Activated naive CD8-positive, alpha-beta T cell treated with anti-CD3 and anti-CD28 coated beads for 36 hours (primary cell): ENCODE measurements at places on chromosomes 2 and 18.
A peak's percentile ranks its signal among the peaks of the same experiment; 100 is the strongest.

DNA sequence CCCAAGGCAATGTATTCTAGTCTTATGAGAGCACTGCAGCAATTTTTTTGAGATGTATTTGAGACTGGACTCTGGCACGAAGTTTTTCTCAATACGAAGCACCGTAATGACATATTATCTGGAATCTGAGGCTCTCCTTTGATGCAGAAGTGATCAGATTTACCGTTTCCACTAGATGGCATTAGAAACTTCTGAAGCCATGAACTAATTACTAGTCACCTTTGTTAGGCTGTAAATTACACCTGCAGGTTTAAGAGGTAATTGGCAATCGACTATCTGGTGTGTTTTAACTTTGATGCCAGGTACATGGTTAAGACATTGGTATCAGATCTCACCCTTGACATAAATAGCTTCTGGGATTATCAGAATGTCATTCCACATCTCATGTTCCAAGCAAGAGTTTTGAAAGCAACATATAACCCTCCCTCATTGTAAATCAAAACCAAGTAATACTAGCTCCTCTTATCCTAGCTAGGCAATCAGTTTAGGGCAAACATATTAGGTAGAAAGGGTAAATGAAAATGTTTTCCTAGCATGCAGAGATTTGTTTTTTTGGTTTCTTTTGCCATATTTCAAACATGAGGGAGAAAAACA lies 254.6 kb upstream of the SPRED2 start:
- no peak for DNase-seq

GRCh38 chr2:71683666-71684065 lies 230.3 kb downstream of the DYSF start:
- no peak for DNase-seq

DNA sequence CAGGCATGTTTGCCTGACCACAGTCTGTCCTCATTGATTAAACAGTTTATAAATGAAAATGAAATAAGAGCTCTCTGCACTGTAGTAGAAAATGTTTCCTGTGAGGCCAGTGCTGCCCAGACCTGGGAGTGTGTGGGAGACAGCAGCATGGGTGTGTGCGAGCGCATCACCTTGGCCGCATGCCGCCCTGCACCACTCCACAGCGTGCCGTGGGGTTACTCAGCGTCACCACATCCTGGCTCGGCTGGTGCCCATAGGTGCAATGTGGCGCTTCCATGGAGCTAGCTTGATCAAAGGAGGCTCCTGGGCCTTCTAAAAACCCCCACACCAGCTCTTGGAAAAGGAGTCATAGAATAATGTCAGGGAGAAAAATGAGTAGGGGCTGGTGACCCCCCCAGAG lies 76.0 kb upstream of the EPC2 start:
- peak; percentile 18 for DNase-seq

GRCh38 chr2:102737431-102737830 lies 24.4 kb upstream of the TMEM182 start:
- DNase-seq = no peak

DNA sequence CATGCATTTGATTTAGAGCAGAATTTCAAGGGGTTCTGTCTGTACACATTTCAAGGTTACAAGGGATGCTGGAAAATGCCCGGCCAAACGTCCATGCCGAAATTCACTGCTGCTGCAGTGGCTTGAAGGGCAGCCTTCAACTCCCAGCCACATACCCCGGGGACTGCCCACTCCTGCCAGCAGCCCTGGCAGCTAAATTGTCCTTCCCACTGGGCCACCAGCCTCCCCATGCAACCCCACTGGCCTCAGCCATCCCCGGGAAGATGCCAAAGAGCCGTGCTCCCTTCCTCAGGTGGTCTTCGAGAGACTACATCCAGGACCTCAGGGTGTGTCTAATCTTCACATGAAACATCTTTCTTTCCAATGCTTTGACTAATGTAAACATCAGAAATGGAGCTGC lies 478.7 kb upstream of the MYT1L start:
- DNase-seq = no peak

- no peak for DNase-seq
Observed at GRCh38 chr2:100776445-100776844, 43.5 kb upstream of the NPAS2 start.

- no peak for DNase-seq
Observed at GRCh38 chr2:18413676-18414396, 146.6 kb downstream of the RDH14 start.

DNA sequence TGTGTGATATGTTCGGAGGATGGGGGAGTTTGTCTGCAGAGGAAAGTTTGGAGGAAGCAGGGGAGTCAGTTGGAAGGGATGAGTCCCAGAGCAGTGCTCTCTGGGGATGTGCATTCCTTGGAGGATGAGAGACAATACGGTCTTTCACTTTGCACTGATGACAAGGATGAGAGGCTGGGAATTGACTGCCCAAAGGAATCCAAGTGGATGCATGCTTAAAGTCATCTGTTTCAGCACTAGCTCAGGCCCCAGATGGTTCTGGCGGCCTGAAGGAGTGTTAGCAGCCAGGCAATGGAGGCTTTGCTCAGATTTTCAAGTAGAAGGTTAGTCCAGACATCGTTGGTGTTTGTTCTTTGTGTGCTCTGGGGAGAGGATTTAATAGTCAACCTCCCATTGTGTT lies 100.2 kb downstream of the CRIM1 start:
- no peak for DNase-seq

DNA sequence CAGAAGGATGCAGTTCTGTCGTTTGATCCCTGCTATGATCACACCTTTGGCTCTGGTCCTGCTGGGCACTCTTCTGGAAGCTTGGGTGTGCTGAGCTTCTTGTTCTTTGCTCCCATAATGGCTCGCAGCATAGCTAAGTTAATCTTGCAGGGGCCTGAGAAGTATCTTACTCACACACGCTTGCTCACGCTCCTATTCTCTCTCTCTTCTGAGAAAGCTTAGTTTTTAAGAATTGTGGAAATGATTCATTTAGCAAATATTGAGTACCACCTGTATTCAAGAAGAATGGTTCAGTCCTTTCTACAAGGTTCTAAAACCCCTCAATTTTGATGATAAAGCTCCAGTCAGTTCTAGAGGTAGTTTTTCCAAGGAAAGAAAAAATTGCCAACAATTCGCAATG lies 40.6 kb downstream of the XRCC5 start:
- no peak for DNase-seq

DNA sequence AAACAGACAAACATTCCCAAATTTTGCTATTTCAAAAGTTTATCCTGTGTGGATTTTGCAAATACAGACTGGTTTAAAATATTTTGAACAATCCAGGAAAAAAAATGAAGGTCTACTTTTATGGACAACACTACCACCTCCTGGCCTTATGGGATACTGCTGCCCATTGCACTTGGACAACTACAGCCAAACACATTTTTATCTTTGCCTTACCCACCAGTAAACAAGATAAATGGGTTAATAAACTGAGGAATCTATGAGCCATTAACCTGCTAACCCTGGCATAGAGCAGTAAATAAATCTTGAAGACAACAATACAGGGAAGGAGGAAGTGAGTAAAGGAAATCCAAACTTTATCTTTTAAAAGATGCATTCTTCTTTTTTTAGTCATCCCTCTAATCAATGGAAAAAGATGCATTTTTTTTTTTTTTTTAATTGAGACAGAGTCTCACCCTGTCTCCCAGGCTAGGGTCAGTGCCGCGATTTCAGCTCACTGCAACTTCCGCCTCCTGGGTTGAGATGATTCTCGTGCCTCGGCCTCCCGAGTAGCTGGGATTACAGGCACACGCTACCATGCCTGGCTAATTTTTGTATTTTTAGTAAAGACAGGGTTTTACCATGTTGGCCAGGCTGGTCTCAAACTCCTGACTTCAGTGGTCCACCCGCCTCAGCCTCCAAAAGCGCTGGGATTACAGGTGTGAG lies 2.1 kb upstream of the SPIRE1 start:
- peak; percentile 26 for DNase-seq

GRCh38 chr2:85861650-85862049 lies 27.1 kb downstream of the ST3GAL5 start:
- no peak for DNase-seq

DNA sequence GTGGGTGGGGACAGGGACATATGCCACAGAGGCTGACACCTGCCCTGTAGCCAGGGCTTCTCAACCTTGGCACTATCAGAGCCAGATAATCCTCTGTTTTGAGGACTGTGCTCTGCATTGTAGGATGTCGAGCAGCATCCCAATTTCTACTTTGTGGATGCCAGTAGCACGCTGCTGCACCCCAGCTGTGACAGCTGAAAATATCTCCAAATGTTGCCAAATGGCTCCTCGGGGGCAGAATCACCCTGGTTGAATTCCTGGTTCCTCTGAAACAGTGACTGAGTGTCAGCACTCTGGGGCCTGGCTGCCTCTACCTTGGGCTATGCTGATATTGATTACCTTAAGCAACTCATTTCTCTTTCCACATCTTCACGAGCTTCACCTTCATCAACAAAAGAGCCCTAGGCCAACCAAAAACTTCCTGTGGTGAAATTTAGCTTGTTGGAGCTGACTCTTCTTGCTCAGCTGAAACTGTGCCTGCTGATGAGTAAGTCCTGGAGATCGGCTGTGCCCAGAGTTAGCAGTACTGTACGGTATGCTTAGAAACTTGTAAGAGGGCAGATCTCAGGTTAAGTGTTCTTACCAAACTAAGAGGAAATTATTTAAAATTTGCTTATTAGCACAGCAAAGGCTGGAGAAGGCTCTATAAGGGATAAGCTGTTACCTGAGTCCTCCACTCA lies 138.1 kb downstream of the SEPTIN10 start:
- DNase-seq = no peak

- no peak for DNase-seq
Observed at GRCh38 chr2:143473820-143474219, 344.6 kb downstream of the ARHGAP15 start.

- DNase-seq = no peak
Observed at GRCh38 chr2:151198645-151199044, 63.0 kb downstream of the RBM43 start.

GRCh38 chr18:44741511-44741910 lies 60.8 kb downstream of the SETBP1 start:
- DNase-seq = no peak

DNA sequence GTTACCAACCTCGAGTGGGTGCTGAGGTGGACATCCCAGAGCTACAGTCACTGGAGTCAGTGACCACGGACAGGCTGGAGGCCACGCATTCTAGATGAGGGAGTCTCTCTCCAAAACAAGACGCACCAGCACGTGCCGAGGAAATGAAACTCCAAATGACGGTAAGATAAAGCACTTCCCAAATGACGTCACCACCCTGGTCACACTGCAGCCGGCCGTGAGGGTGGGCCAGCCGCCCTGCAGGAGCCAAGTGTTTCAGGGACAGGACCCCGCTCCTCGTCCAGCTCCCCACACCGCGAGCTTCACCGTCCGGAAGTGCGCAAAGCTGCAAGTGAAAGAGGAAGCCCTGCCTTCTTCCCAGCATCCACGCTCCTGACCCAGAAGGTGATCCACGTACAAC lies 99.4 kb downstream of the ZNF516 start:
- DNase-seq = no peak

DNA sequence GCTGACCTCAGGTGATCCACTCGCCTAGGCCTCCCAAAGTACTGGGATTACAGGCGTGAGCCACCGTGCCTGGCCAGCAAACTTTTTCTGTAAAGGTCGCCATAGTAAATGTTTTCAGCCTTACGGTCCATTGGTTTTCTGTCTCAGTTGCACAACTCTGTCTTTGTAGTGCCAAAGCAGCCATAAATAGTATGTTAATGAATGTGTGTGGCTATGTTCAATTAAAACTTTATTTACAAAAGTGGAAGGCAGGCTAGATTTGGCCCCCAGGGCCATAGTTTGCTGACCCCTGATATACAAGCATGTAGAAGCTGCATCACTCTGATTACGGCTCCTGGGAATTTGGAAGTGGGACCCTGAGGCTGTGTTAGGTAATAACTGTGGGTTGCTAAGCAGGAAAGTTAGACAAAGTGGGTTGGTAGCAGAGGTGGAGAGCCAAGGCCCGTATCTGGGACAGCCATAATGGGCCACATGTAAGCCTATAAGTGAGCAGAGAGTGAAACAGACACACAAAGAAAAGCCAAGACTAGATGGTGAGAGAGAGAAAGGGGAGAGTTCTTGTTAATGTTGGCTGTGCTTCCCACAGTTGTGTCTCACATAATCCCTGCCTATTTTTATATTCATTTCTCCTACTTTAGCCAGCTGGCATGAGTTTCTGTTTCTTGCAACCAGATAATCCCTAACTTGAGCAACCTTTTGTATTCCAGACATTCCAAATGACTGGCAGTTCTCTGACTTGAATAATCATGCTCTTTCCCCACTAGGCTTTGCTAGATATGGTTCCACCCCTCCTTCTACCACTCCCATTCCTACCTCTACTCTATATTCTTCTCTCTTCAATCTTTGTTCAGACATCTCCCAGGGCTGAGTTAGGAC lies 223.3 kb upstream of the STON1 start:
- no peak for DNase-seq

DNA sequence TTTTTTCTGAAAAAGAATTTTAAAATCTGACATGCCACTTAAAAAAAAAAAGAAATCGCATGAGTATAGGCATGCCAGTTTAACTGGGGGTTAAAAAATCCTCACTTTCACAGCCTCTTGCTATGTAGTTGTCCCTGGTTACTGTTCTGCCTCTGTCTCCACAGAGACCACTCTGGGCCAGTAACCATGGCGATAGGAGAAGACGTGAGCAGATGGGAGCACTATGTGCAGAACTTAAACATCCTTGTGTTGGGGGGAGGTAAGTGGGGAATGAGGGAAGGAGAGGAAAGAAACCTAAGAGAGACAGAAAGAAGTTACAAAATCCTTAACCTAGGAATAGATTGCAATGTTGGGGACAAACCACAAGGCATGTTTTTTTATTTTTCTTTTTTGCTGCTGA lies 75.9 kb upstream of the CYRIA start:
- no peak for DNase-seq

DNA sequence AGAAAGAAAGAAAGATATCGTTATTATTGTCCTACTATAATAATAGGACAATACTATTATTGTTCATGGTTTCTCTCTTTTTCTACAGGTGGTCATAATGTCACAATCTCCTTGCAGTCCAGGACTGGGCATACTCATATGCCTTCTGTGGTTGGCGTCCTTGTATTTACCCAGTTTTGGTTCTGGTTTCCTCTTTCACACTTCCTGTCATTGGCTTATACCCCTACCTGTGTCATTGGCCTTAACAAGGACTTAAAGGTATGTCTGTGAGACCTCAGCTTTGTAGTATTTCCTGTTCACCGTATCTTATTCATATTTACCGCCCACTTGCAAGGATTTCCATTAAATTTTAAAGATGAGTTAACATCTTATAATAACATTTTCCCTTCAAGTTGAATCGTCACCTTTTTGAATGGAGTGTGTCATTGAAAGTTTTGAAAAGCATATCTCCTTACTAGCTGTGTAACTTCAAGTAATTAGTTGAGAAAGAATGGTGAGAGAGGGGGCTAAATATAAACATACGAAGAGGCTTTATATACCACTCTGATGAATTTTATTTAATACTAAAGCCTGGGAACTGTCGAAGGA lies 36.5 kb upstream of the HTR2B start:
- no peak for DNase-seq

GRCh38 chr2:169975221-169975620 lies 148.0 kb downstream of the UBR3 start:
- DNase-seq = no peak

DNA sequence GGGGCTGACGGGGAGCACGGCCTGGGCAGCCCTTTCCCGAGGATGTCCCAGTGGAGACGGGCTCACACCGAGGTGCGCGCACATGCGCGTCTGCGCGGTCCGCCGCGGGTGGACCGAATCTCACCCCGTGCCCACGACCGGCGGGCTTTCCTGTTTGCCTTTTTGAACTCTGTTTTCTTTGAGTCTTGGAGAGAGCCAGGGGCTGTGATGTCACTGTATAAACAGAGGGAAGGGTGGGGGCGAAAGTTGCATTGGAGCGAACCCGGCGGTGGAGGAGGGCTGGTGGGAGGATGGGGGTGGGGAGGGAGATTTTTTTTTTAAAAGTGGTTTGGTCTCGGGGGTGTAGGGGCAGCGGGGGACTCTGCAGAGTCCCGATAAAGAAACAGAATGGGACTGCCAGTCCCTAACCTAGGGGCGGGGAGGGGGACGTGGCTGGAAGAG lies 141.2 kb upstream of the CTAGE1 start:
- DNase-seq = no peak
